ENCODE measurements at places on chromosomes 3 and 15.

DNA sequence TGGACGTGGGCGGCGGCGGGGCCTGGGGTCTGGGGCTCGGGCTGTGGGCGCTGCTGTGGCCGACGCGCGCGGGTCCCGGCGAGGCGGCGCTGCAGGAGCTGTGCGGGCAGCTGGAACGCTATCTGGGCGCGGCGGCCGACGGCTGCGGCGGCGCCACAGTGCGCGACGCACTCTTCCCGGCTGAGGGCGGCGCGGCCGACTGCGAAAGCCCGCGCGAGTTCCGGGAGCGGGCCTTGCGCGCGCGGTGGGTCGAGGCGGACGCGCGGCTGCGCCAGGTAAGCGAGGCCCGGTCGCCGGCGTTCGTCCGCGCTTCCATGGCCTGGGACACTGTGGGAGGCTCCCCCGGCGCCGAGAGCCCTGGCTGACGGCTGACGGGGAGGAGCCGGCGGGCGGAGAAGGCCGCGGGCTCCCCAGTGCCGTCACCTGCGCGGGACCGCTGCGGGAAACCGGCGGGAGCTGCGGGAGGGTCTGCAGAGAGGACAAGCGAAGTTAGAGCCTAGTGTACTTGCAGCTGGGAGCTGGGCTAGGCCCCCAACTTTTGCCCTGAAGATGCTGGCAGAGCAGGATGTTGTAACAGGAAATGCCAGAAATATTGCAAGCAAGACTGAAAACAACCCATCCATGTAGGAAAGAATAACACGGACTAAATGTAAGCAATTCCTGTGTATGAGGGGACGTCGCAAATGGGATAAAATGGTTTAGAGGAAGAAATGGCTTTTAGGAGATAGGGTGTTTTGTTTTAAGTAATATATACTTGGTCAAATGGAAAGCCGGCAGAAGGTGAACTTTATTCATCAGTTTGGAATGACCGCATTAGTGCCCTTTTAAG is 847 bp downstream of the WHAMM start:
- DNase-seq, result no peak

- DNase-seq, result no peak
These were observed 44.5 kb downstream of the ATP6V1A start for GRCh38 chr3:113791381-113791780.

DNA sequence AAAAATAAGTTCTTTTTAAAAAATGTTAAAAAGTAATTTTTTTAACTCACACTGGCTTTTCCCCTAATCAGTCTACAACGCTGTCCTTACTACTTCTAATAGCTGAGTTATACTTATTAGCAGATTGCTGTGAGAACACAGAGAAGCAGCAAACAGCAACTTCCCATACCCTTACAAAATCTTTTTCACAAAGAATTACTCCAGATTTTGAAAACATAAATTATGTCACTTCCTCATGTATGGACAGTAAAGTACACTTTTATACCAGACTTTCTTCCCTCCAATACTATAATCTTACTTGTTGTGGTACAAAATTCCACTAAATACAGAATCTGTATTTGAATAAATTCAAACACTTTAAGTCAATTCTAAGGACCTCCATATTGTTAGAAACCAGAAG is 2.1 kb downstream of the PHC3 start:
- DNase-seq, result no peak

- DNase-seq, result no peak
These were observed 167.1 kb downstream of the NFKBIZ start for GRCh38 chr3:102016417-102016816.

DNA sequence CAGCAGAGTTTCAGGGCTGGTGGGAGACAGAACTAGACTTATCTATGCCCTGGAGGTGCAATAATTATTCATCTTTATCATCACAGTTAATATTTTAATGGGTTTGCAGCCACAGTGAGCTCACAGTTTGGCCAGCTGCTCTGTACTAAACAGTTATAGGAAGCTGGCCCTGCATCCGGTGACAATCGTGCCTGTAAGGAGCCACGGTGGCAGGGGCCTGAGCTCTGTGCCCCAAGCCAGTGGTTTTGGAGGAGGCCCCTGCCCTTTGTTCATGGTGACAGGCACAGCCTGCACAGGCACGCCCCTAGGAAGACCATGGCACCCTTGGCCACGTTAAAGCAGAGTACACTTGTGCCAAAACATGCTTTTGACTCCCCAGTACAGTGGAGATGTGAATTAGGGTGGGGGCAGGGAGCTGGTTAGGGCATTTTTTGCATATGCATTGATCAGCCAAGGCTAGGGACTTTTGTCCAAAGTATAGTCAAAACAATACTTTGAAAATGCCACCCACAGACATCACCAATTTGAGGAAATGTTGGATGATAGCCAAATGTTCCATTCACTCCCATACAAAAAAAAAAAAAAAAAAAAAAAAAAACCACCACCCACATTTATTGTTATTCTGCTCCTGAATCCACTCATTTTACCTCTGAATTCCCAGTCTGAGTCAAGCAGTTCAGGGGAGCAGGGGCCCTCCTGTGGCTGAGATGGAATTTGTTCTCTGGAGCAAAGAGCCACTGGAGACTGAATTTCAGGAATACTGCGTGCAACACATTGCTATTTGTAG is 3.4 kb upstream of the RFTN1 start:
- no peak for DNase-seq

DNA sequence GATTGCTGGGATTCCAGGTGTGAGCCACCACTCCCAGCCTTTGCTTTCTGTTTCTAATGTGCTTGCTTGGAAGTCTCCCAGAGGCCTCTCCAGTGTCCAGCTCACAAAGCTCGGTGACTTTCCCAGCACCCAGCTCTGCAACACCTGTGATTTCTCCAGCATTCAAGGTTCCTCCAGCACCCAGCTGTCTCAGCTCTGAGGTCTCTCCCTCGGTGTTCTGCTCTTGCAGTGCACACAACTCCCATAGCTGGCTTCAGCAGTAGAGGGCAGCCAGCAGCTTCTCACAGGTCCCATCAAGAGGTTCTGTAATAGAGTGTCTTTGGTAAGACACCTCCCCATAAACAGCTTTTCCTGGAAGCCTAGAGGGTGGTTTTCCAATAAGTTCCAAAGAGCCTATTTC is 75.1 kb downstream of the GRM7 start:
- no peak for DNase-seq

DNA sequence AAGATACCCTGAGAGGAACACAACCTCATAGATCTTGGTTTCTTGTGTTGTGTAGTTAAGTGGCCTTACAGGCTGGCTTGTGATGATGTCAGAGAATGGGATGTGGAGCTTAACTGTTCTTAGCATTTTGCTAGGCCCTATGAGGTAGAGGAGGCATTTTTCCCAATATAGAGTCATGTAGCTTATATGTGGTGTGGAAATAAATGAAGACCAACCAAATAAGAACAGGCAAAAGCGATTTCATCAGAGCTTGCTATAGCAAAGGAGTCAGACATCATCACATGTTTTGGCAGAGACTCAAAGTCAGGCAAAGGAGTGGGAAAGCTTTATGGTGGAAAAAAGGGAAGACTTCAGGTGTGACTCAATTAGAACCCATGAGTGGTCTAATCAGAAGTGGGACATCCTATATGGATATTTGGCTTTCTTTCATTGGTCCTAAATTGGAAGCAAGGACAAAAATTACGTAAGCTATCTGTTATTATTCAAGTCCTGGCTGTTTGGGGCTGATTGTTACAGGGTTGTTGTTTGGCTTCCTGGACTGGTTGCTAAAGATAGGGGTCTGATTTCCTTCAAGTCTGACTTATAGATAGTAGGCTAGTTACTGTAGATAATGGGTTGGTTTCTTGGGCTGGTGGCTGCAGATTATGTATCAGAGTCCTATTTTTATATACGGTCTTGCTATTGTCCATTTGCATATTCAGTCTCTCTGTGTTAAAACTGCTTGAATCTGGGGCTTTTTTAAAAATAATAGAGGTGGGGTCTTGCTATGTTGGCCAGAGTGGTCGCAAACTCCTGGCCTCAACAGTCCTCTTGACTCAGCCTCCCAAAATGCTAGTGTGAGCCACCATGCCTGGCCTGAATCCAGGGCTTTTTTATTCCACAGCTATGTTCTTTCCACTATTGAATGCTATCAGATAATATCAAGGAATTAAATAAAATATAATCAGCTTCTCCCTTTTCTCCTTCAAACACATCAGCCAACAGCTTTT is 30.3 kb upstream of the SETD2 start:
- no peak for DNase-seq

- no peak for DNase-seq
These were observed 120.2 kb downstream of the LRRC28 start for GRCh38 chr15:99371180-99372103.

DNA sequence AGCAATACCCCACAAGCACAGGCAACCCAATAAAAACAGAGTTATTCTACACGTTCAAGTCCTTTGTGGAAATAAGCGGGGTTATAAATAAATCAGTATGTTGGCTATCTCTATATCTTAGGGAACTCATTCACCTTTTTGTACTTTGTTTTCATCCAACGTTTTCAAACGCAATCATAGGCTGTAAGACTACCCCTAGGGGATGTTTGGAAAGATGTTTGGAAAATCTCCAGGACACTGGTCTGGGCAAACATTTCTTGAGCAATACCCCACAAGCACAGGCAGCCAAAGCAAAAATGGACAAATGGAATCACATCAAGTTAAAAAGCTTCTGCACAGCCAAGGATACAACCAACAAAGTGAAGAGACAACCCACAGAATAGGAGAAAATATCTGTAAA is 70.1 kb downstream of the CLDN11 start:
- DNase-seq, result no peak

GRCh38 chr3:196044513-196044912 is 37.4 kb downstream of the TFRC start:
- no peak for DNase-seq

DNA sequence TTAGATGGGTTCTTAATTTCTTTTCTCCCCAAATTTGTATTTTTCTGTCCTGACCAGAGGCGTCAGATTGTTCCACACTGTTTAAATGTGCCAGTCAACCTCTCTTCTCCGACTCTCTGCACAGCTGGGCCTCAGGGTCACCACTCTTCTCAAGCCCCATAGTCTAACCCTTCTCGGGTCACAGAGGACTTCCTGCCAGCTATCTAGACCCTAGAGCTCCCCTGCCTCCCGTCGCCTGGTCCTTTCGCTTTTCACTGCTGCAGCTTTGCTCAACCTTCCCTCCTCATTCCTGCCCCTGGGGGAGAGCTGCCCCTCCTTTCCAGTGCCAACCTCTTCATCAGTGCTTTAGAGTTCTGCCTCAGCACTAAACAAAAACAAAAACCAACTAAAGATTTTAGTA is 151.7 kb downstream of the ATG7 start:
- DNase-seq, result no peak

All from stimulated activated CD8-positive, alpha-beta memory T cell treated with anti-CD3 and anti-CD28 coated beads, Interleukin-4, amount 100 ng/mL, for 4 hours (primary cell).